A549 treated with AZD2906 at 1 μM for 4 hours (cell line): ENCODE measurements at places on chromosomes 2 and 18. TPM values are rescaled to one million over a fixed set of nuclear protein-coding genes. Genes with fewer than 3 reads are reported as not detected.

ACKR3 gene
- total RNA-seq = 9.3 to 15.6 TPM (median 10.9 TPM) in 5 replicates

DES gene
- 0.14 to 0.69 TPM (median 0.27 TPM) in 5 replicates for total RNA-seq

SP3 gene
- total RNA-seq = 28.7 to 48.5 TPM (median 34.8 TPM) in 5 replicates

TGFBRAP1 gene
- total RNA-seq = 15.1 to 15.9 TPM (median 15.4 TPM) in 5 replicates

HDHD2 gene
- total RNA-seq = 7.9 to 10.4 TPM (median 8.7 TPM) in 5 replicates

TP53I3 gene
- total RNA-seq = 277 to 312 TPM (median 280 TPM) in 5 replicates

SERPINB11 gene
- 0.03 to 0.16 TPM in 2 of 5 replicates, not detected in the others for total RNA-seq

TTN gene
- total RNA-seq = under 0.01 to 0.05 TPM (median 0.01 TPM) in 5 replicates

ZSWIM2 gene
- not detected in 5 replicates for total RNA-seq

ITPRIPL1 gene
- not detected in 5 replicates for total RNA-seq

ST8SIA5 gene
- 0.07 TPM in 1 of 5 replicates, not detected in the others for total RNA-seq

ACMSD gene
- not detected in 5 replicates for total RNA-seq

BOLL gene
- not detected in 5 replicates for total RNA-seq

IL1B gene
- total RNA-seq = 0.07 to 0.21 TPM (median 0.14 TPM) in 5 replicates

MYL1 gene
- not detected in 5 replicates for total RNA-seq

RAB11FIP5 gene
- 31.9 to 35.0 TPM (median 33.3 TPM) in 5 replicates for total RNA-seq

IL18R1 gene
- total RNA-seq = 1.0 to 1.4 TPM (median 1.4 TPM) in 5 replicates

LYPD1 gene
- total RNA-seq = 13.7 to 20.5 TPM (median 15.7 TPM) in 5 replicates

ASAP2 gene
- total RNA-seq = 37.8 to 48.5 TPM (median 48.2 TPM) in 5 replicates

SLC11A1 gene
- total RNA-seq = 0.16 to 0.21 TPM (median 0.17 TPM) in 5 replicates

GPR75 gene
- 1.2 to 2.0 TPM (median 1.6 TPM) in 5 replicates for total RNA-seq

TFCP2L1 gene
- 23.4 to 29.7 TPM (median 25.7 TPM) in 5 replicates for total RNA-seq

RAPGEF4 gene
- 0.16 to 0.35 TPM (median 0.18 TPM) in 5 replicates for total RNA-seq

ARMC9 gene
- total RNA-seq = 13.8 to 14.8 TPM (median 14.7 TPM) in 5 replicates

HAAO gene
- total RNA-seq = not detected in 5 replicates

MAP3K19 gene
- total RNA-seq = not detected in 5 replicates

CHRND gene
- total RNA-seq = not detected in 5 replicates

IL36RN gene
- 0.02 to 0.11 TPM (median 0.02 TPM) in 3 of 5 replicates, not detected in the others for total RNA-seq

EDAR gene
- 0.02 to 0.10 TPM (median 0.04 TPM) in 5 replicates for total RNA-seq

LYPD6 gene
- total RNA-seq = 0.04 to 0.08 TPM (median 0.07 TPM) in 5 replicates

SGO2 gene
- total RNA-seq = 10.8 to 14.6 TPM (median 12.1 TPM) in 5 replicates

TUBA3E gene
- 5.2 to 8.8 TPM (median 6.9 TPM) in 5 replicates for total RNA-seq

FBXO36 gene
- 0.93 to 1.7 TPM (median 1.3 TPM) in 5 replicates for total RNA-seq

CDH2 gene
- 35.6 to 54.6 TPM (median 43.0 TPM) in 5 replicates for total RNA-seq
